ENCODE measurements at places on chromosomes 3 and 15.

DNA sequence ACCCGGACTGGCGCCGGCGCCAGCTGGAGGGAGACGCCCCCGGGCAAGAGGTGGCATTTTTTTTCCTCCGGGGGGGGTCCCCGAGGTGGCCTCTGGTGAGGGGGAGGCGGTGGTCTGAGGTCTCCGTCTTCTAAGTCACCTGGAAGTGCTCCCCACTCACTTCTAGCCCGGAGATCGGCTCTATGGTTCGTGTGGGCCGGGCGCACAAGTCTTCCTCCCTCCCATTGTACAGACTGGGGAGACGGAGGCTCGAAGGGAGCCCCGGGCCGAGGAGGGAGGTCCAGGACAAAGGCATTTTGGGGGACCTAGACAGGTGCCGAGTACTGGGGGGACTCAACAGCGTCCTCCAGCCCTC lies 4.4 kb downstream of the GATA2 start:
- peak; percentile 69 for DNase-seq

DNA sequence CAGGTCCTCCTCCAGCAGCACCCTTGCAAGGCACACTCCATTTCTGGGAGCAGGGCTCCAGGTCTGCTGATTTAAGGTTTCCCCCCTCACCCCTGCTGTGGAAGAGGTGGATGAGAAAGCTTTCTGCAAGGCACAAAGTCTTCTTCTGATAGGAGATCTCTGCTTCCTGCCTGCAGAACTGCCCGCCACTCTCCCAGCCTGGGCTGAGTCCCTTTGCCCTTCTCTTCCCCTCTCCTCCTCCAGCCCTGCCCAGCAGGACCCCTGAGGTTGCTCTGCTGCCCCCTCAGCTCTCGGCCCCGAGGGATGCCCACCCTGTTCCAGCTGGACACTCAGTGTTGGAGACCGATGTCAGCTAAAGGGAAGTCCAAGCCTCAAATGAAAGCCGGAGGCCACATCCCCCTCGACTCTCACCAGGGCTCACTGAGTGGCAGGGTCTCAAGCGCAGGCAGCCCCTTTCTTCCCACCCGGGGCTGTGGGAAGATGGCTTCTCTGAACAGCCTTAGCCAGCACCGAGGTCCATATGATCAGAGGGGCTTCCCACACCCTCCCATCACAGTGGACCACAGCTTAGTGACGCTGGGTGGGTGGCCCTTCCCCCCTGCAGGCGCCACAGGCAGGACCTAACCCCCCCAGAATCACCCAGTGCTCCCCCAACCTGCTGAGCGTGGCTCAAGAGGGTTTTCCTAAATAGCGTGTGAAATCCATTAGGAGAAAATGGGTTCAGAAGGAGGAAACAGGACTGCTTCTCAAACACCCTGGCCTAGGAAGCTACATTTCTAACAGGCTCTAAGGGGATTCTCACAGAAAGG lies 4.0 kb downstream of the ATP10A start:
- no peak for DNase-seq

GRCh38 chr15:90062023-90062442 lies 40.2 kb downstream of the IDH2 start:
- DNase-seq: peak; percentile 70

DNA sequence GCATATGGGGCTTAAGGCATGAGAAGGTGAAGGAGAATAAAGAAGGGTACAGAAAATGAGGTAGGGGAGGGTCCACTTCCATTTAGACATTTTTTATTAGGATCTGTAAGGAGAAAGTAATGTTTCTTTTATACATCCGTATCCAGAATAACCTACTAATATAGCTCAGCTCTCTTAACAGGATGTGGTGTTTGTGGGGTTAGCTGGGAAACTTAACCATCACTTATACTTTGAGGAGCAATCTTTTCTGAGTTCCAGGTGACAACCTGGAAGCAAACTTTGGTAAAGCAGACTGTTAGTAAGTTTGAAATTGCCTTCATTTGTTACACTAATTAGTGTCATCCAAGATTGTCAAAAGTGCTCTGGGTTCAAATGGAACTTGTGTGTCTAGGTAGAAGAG lies 36.6 kb downstream of the BUB1B start:
- no peak for DNase-seq

DNA sequence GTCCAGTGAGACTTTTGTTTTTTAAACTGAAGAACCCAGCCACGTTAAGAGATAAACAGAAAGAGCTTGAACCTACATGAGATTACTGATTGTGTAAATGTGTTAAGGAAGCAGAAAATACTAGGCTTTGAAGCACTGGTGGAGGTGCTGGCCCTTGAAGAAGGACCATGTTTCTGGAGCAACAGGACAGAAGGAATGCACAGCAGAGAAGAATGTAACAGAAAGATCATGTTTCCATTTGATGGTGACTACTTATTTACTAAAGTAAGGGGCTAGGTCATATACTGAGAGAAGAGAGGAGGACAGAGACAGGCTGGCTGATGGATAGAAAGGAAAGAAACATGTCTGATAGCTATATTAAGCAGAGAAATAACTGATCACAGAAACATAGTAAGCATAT lies 88.8 kb downstream of the CLASP2 start:
- DNase-seq: no peak

DNA sequence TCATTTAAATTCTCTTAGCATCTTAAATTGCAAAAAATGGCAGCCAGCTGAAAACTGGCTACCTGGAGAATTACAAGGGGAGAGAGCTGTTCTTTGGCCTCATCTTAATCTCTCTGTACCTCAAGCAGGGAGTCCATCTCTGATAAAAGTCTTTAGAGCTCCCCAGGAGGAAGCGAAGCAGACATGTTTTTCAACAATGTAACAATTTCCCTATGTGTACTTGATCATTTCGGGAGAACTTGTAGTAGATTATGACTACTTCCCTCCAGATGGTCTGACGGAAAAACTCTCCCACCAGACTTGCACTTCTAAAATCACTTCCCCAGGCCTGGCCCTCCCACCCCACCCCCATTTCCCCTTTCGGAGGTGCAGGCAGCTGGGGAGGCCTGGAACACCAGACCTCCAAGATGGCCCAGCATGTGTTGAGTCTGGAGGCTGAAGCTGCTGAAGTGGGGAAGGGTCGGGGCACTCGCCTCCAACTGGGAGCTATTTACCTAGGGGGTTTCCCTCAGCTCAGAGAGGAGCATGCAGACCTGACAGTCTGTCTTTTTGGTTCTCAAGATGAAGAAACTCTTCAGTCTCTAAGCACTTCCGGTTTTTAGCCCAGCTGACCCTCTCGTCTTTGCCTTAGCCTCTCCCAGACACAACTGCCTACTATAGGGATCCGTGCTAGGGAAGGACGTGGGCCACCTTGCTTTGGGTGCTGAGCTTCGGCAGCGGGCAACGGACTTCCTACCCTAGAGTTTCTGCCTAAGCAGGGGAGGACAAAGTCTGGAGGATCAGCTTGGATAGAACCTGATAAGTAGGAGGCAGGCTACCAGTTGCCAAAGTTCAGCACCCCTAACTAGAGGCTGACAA lies 164.0 kb upstream of the TBL1XR1 start:
- no peak for DNase-seq

GRCh38 chr3:108383306-108383705 lies 87.0 kb downstream of the HHLA2 start:
- DNase-seq: no peak

DNA sequence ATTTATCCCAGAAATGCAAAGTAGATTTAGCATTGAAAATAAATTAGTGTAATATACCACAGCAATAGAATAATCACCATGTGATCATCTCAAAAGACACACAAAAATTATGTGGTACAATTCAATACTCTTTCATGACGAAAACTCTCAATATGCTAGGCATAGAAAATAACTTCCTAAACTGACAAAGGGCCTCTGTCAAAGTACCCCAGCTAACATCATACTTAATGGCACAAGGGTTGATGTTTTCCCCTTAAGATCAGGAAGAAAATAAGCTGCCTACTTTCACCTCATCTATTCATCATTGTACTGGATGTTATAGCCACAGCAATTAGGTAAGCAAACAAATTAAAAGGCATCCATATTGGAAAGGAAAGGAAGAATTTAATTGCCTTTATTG lies 22.7 kb upstream of the NIPA2 start:
- DNase-seq: peak; percentile 27

DNA sequence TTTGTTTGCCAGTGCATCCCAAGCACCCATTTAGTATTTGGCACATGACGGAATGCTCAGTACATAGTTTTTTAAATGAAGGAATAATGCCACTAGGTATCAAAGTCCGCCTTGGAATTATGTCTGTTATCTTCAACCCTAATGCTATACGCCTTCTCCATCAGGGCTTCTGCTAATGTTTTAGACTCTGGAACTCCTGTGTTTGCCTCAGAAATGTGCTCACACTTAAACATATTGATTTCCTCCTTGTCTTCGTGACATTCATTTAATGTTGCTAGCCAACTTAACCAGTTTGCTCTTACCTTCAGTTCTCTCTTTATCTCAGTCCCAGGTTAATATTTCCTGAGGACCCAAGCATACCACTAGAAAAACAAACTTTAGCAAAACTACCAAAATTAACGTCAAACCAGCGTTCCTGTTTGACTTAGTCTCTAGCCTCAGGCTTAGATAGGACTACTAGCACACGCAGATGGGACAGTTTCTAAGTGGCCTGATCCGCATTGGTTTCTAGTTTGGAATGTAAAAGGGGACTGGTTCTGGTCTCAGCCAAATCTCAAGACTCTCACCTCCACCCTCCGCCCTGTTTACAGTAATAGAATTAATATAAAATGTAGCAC lies 81.4 kb downstream of the IL1RAP start:
- no peak for DNase-seq

- no peak for DNase-seq
These were observed 119.0 kb upstream of the PROK2 start for GRCh38 chr3:71903936-71904335.

DNA sequence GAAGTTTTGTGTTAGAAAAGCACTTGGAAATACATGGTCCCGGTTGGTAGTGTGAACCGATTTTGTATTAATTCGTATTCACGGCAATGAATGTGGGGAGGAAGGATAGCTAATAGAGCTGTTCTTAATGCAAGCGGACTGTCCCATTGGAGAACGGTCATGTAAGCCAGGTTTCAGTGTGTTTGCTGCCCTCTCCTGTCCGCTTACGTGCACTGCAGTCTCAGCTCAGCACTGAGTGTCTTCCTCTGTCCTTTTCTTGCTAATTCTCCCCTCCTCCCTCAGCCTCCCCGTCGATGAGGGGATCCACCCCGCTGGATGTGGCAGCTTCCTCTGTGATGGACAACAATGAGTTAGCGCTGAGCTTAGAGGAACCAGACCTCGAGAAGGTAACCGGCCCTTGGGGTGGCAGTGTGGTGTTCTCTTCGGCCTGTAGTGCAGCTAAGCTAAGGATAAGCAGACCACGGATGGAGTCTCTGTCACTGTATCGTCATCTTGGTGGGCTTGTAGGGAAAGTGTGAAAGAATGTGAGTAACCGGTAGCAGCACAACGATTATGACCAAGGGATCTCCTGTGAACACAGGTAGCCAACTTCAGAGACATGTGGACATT lies 267.5 kb upstream of the CHRM5 start:
- no peak for DNase-seq

DNA sequence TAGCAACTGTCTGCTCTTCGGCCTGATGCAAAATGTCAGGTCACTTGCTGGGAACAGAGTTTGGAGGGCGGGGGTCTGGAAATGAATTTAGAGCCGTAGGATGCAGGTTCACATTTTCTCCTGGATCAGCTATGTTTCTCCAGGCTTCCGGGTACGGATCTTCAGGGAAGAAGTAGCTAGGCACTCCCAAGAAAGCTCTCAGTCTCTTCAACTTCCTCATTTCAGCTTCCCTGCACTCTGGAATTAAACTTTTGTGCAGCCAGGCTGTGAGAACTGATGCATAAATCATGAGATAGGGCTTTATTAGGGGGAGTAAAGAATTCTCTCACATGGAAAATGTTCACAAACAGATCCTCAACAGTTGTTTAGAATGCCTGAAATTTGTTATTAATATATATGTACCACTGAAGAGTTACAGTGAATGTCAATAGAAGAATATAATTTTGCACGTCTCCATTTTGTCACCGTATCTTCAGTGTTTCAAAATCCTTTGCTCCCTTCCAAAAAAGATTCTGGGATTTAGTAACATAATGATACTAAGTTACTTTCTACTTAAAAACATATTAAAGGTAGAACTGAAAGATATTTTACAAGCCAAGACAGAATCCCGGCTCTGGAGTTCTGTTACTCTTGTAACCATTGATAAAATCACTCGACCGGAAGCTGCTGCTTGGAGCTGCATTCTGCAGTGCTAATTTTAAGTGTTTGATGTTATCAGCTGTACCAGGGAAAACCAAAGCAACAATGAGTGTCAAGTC lies 178.5 kb upstream of the P2RY1 start:
- DNase-seq: no peak

- no peak for DNase-seq
These were observed 5.2 kb upstream of the FURIN start for GRCh38 chr15:90862964-90863778.

All from NCI-H1105 (cell line).